ENCODE measurements at places on chromosomes 7 and 10.

DNA sequence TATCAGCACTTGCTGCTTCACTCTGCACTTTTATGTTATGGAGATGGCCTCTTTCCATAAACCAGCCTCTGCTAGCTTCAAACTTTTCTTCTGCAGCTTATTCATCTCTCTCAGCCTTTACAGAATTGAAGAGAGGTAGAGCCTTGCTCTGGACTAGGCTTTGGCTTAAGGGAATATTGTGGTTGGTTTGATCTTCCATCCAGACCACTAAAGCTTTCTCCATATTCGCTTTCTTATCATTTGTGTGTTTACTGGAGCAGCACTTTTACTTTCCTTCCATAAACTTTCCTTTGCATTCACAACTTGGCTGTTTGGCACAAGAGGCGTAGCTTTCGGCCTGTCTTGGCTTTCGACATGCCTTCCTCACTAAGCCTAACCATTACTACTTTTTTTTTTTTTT is 23.6 kb downstream of the DYDC2 start:
- no peak for DNase-seq

DNA sequence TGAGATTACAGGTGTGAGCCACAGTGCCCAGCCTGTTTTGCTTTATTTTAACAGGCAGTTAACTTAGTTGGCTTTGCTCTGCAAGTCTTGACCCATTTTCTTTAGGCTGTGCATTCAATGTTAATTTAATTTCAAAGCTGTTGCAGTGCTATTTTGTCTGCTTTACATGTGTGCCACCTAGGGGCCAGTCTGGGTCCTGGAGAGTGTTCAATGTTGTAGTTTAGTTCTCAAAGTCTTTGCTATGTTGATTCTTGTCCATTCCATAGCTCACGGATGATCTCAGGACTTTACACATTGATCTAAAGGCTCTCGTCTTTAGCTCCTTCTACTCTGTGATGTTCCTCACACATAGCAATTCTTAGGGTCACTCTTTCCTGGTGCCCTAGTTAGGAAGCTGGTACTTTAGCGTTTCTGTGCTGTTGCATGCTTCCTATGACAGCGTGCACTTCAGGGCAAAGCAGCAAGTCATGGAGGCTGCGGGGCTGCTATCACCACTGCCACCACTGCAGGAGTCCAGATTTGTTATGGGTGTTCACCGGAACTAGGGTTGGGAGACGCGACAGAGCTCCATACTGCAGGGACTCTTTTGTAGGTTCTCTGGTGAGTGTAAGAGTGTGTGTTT is 16.4 kb upstream of the ABCA13 start:
- DNase-seq, result peak; percentile 80

- no peak for DNase-seq
Measured at GRCh38 chr7:43753271-43753810, 5.1 kb upstream of the BLVRA start.

- DNase-seq, result no peak
Measured at GRCh38 chr10:126597211-126597610, 73.3 kb downstream of the C10orf90 start.

- peak; percentile 62 for DNase-seq
Measured at GRCh38 chr10:93261961-93262610, 188.4 kb downstream of the CYP26A1 start.

GRCh38 chr10:108861181-108861754 is 1062.0 kb downstream of the XPNPEP1 start:
- DNase-seq, result no peak

DNA sequence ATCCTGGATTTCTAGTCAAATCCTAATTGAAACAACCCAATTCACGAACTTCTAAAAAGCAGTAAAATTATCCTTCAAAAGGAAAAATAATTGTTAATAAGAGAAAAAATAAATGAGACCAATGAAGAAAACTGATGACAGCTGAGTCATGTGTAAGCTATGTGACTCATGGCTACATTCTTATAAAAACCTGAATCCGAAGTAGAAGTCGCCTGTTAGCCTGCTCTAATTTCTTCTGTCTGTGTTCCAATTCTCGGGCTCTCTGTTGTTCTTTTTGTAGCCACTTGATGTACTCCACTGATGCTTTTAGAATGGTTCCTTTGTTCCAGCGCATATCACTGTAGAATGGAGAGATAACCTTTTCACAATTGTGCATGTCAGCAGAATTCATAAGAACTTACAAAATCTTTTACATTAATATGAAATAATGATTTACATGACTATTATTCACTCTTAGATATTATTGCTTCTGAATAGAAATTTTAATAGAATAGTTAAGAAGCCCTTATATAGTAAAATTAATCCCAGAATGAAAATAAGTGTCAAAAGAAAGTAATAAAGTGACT is 88.8 kb downstream of the TFEC start:
- peak; percentile 79 for DNase-seq

GRCh38 chr7:152403726-152404125 is 32.1 kb downstream of the KMT2C start:
- no peak for DNase-seq

GRCh38 chr7:15057272-15057671 is 154.7 kb upstream of the DGKB start:
- no peak for DNase-seq

DNA sequence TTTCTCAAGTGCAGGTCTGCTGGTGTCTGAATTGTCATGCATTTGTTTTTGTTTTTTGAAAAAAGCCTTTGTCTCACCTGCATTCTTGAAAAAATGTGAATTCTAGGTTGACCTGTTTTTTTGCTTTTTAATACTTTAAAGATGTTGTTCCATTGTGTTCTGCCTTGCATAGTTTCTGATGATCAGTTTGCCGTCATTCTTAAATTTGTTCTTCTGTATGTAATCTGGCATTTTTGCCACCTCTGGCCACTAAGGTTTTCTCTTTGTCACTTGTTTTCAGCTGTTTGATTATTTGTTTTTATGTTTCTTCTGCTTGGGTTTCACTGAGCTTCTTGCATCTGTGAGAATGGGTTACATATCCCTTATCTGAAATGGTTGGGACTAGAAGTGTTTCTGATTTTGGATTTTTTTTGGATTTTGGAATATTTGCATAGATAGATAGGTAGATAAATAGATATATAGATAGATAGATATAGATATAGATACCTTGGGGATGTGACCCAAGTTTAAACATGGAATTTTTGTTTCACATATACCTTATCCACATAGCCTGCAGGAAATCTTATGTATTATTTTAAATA is 16.5 kb downstream of the MGMT start:
- peak; percentile 13 for DNase-seq

GRCh38 chr10:3432081-3432825 is 259.7 kb upstream of the PITRM1 start:
- no peak for DNase-seq

DNA sequence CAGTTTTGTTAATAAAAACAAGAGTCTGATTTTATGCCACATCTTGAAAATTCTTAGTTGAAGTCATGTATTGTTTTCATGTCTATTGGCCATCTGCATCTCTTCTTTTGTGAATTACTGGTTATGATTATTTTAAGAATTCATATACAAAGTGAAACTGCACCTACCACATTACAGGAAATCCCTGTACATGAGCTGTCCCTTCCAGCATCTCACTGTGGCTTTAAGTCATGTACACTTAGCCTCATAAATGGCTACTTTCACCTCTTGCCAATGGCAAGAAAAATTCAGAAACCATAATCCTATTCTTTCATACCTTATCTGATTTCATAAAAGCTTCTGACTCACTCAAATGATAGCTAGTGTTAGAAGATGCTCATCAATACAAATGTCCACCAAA is 48.6 kb downstream of the CRTAC1 start:
- no peak for DNase-seq

GRCh38 chr10:131775433-131775832 is 125.4 kb upstream of the PPP2R2D start:
- DNase-seq, result no peak

DNA sequence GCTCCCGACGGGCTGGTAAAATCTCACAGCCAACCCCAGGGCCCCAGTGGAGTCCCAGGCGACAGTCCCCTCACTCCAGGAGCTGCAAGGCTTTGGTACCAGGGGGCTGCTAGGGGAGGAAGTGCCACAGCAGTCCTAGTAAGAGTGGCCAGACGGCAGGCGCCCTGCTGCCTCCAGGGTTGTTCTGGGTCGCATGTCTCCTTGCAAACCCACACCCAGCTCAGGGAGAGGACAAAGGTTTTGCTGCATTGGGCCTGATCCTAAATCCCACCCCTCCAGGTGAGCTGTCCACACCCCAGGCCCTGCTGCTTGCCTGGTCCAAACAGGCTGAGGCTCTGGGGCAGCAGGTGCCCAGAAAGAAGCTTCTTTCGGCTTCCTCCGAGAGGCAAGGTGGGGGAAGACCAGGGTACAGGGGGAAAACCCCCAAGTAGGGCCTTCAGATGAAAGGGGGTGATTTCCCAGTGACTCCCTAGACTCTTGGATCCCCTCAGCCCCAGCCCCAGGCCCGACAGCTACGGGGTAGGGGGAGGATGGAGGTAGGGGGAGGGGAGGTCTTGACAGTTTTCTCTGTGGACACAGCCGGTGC is 4.2 kb upstream of the KCP start:
- no peak for DNase-seq

GRCh38 chr7:16889305-16889704 is 7.5 kb upstream of the AGR3 start:
- no peak for DNase-seq

GRCh38 chr7:129721068-129721467 is 109.5 kb downstream of the NRF1 start:
- DNase-seq, result peak; percentile 35

- DNase-seq, result peak; percentile 23
Measured at GRCh38 chr10:21807180-21807579, 196.3 kb downstream of the DNAJC1 start.

GRCh38 chr10:21523557-21524008 is 1.9 kb downstream of the SKIDA1 start:
- DNase-seq, result no peak

- DNase-seq, result no peak
Measured at GRCh38 chr10:19111501-19112267, 63.1 kb downstream of the MALRD1 start.

DNA sequence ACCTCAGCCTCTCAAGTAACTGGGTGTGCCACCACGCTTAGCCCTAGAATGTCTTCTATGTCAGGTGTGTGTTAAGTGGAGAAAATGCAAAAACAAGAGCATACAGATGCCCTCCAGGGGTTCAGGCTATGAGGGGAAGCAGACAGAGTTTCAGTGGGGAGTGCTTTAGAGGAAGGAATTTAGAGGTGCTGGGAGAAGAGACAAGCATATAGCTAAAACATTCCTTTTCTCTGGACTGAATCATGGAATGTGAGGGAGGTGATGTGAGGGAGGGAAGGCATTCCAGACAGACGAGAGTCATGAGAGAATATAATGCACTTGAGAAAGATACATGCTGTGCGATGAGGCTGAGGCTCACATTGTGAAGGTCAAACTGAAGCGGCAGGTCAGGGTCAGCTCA is 6.6 kb upstream of the ZNF786 start:
- no peak for DNase-seq

- DNase-seq, result no peak
Measured at GRCh38 chr7:79175374-79175773, 278.1 kb downstream of the MAGI2 start.

GRCh38 chr7:108146070-108146842 is 16.1 kb upstream of the LAMB4 start:
- peak; percentile 95 for DNase-seq

- DNase-seq, result no peak
Measured at GRCh38 chr10:107899075-107899474, 734.6 kb upstream of the SORCS1 start.

GRCh38 chr7:24668927-24669635 is 88.2 kb downstream of the GSDME start:
- DNase-seq, result peak; percentile 38

GRCh38 chr10:25849988-25850387 is 84.0 kb upstream of the MYO3A start:
- DNase-seq, result no peak

DNA sequence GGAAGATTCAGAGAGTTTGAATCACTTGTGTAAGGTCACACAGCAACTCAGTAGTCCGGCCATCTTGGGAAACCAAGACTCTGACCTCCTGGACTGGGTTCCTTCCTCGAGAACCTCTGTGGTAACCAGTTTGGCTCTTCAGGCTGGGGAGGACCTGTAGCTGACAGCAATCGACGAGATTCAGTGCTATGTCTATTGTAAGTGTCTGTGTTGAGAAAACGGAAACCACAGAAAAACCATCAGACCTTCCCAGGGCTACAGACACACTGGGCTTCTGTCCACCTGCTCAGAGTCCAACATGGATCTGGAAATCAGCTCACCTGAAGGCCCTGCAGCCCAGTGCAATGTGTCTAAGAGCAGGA is 403.7 kb downstream of the RPS24 start:
- DNase-seq, result no peak

- peak; percentile 82 for DNase-seq
Measured at GRCh38 chr7:124720195-124720594, 45.4 kb downstream of the GPR37 start.

DNA sequence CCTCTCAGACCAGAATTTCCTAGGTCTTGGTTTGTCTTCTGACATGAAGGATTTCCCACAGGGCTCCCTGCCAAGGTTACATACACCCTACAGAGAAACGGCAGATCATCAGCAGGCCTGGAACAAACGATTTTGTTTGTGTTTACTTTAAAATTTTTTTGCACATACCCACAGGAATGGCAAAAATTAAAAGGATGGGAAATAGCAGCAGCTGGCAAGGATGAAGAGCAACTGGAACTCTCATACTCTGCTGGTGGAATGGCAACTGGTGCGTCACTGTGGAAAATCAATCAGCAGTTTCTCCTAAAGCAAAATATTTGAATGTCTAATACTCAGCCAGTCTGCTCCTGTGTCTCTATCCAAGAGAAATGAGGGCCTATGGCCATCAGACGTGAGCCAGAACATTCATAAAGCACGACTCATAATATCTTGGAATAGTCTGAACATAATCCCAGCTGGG is 6.5 kb downstream of the BAIAP2L1 start:
- DNase-seq, result peak; percentile 94

- DNase-seq, result no peak
Measured at GRCh38 chr7:118183428-118183785, 557 bp upstream of the LSM8 start.

DNA sequence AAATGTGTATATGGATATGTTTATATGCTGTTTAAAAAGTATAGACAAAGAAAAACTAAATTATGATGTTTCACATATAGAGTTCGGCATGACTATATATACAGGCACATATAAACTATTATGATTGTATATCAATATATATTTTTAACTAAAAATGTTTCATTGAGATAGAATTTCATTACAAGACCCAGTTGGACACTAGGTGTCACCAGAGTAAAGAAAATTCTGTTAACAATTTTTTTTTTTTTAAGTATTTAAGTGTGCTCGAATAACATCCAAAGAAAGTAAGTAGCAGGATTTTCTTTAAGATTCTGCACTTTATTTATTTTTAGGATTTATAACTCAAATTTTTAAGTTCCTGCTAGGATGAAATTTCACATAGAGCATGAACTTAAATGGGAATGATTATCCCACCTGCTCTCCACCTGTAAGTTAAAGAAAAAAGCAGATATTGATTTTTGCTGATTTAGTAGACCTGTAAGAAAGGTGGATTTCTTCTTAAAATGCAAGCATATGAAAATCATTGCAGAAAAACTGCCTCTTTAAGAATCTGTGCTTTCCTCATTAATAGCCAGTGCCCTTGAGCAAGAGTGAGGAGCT is 961.5 kb downstream of the PCDH15 start:
- DNase-seq, result peak; percentile 45

- DNase-seq, result peak; percentile 66
Measured at GRCh38 chr7:116952635-116953371, 498 bp upstream of the ST7 start.

- DNase-seq, result no peak
Measured at GRCh38 chr7:82762880-82763279, 319.3 kb upstream of the CACNA2D1 start.

All from choroid plexus epithelial cell (primary cell).